ENCODE measurements at places on chromosomes 16 and 17.

- DNase-seq = no peak
These were observed 2.5 kb downstream of the SLC47A2 start for GRCh38 chr17:19713901-19714361.

DNA sequence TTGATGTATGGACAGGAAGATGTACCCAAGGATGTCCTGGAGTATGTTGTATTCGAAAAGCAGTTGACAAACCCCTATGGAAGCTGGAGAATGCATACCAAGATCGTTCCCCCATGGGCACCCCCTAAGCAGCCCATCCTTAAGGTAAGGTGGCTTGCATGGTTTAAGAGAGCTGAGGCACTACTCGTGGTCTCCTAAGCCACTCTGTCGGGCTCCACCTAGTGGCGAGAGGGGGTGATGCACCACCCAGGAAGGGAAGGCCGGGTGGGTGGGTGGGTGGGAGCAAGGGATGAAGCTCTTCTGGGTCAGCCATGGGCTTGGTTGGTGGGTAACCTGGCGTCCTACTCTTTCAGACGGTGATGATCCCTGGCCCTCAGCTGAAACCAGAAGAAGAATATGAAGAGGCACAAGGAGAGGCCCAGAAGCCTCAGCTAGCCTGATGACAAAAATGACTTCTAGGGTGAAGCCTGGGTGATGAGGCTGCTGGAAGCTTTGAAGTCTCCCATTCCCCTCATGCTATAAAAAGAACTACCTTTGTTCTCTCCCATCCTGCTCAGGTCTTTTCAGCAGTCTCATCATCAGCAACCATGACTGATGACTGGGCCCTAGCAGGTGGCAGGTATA is 21.5 kb downstream of the GPR179 start:
- DNase-seq = peak; percentile 84

GRCh38 chr16:46763147-46763546 is 15.0 kb upstream of the MYLK3 start:
- no peak for DNase-seq

DNA sequence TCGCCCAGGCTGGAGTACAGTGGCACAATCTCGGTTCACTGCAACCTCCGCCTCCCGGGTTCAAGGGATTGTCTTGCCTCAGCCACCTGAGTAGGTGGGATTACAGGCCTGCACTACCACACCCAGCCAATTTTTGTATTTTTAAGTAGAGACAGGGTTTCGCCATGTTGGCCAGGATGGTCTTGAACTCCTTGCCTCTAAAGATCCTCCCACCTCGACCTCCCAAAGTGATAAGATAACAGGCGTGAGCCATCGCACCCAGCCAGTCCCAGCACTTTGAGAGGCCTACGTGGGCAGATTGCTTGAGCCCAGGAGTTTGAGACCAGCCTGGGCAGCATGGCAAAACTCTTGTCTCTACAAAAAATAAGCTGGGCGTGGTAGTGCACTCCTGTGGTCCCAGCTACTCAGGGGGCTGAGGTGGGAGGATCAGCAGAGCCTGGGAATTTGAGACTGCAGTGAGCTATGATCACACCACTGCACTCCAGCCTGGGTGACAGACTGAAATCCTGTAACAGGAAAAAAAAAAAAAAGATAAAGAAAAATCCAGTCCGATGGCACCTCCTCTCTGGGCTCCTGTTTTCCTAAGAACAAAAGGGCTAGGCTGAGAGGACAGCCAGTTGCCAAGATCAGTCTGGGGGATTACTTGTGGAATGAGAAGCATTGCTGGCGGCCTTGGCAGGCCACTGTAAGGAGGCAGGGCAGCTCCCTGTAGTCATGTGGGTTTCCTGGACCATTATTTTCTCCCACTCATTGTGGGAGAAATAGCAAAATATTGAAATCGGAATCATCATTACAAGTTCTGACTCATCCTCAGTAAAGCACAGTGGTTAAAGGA is 3.0 kb upstream of the PIPOX start:
- DNase-seq = no peak

DNA sequence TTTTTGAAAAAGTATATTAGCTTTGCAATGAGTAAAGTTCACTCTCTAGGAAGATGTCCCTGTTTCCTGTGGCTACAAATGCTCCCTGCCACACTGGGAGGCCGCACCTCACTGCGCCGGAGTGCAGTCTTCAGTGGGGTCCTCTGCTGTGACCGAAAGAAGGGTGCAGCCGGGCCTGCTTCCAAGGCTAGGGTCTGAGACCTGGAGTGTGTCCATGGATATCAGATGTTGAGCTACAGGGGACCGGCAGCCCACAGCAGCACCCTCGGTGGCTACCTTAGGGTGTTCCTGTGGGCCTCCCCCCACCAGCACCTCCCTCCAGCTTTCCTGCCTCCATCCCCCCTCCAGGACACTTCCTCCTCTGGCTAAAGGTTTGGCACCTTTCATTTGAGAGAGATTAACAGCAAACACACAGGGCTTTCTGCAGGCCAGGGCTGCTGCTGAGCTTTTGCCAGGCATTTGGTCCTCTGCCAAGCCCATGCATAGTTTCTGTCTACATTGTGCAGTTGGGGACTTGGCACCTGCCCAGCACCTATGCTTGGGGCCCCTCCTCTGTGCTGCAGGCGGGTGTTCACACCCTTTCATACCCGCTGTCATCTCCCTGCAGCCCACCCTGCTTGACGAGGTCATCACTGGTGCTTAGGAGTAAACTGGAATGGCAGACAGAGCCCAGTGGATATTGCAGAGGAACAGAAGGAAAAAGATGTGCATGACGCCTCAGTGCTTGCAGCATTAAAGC is 33.8 kb upstream of the CRISPLD2 start:
- DNase-seq = no peak

DNA sequence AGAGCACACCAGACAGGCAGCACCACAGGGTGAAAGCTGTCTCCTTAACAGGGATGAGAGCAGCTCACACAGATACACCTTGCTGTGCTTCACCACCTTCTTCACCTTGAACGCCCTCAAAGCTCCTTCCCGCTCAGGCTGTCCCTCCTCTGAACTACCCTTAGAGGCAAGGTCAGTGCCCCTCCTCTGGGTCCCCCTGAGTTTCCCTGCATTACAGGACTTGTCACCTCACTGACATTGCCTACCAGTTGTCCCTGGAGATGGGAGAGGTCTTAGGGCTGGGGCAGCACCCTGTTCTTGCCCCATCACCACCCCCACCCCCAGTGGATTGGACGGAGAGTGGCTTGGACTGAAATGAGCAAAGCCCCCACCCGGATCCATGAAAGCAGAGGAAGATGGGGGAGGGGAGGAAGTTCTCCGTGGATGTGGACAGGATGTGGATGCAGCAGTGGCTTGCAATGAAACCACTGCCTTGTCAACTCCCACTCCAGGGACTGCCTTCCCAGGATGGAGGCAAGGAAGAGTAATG is 73.2 kb upstream of the CDH5 start:
- no peak for DNase-seq

DNA sequence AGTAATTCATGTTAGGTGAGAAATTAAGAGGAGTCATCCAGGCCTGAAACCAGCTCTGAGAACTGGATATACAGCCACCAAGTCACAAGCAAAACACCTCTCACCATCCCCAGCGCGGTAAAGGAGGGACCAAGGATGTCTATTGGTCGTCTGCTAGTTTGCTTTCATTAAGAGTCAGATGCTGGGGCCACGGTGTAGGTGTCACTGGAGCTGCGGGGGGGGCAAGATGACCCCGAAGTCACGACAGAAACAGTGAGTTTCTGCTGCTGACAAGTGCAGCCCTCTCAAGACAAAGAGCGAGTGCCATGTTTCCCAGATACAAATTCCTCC is 790 bp downstream of the NCBP3 start:
- DNase-seq = peak; percentile 69

- no peak for DNase-seq
These were observed 5.2 kb downstream of the ODAD4 start for GRCh38 chr17:41935641-41936040.

Data from activated CD4-positive, alpha-beta T cell treated with anti-CD3 and anti-CD28 coated beads for 48 hours (primary cell).